ENCODE measurements at places on chromosomes 7 and 10. TPM values are rescaled to one million over a fixed set of nuclear protein-coding genes. Genes with fewer than 3 reads are reported as not detected.
A peak's percentile ranks its signal among the peaks of the same experiment; 100 is the strongest.

DNA sequence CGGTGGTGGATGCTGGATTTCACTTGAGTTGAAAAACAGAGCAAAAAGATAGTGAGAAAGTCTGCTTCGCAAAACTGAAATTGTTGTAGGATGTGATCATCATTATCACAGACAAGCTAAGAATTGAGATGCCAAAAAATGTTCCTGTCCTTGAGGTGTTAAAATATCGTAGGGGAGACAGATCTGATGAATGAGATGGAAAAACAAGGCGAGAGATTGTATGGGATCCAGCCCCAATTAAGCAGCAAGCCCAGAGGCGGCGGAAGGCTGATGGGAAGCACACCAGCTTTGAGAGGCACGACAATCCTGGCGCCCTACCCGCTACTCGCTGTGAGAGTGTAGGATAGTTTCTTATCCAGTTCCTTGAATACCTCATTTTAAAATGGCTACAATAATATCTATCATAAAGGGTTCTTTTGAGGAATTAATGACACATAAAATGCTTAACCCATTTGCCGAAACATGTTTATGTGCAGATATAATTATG, 131.1 kb upstream of the PTN start:
- H3K27ac ChIP-seq = no peak overlapping the region
- no peak for DNase-seq

H2BK1 gene
- not detected for total RNA-seq

AP5Z1 gene
- total RNA-seq = 9.2 TPM

JAKMIP3 gene
- under 0.01 TPM for total RNA-seq

FAM171A1 gene
- 26.1 TPM for total RNA-seq

- peaks cover 5% of the 10 kb centered on the region for H3K4me1 ChIP-seq
- H3K27ac ChIP-seq = no peak overlapping the region
- no peak for DNase-seq
- H3K27me3 ChIP-seq = no peaks in the 10 kb centered on the region
- H3K36me3 ChIP-seq = no peaks in the 10 kb centered on the region
Observed at GRCh38 chr10:110020265-110020664, 12.5 kb downstream of the ADD3 start.

- no peaks in the 10 kb centered on the region for H3K4me1 ChIP-seq
- no peak for DNase-seq
- H3K27ac ChIP-seq = no peak overlapping the region
- H3K36me3 ChIP-seq = no peaks in the 10 kb centered on the region
Observed at GRCh38 chr7:51082096-51082840, 234.3 kb downstream of the COBL start.

HOXA2 gene
- total RNA-seq = 1.6 TPM

TMEM176B gene
- total RNA-seq = not detected

GPRIN2 gene
- not detected for total RNA-seq

CHRM2 gene
- total RNA-seq = 144 TPM

CCDC146 gene
- 0.83 TPM for total RNA-seq

DNA sequence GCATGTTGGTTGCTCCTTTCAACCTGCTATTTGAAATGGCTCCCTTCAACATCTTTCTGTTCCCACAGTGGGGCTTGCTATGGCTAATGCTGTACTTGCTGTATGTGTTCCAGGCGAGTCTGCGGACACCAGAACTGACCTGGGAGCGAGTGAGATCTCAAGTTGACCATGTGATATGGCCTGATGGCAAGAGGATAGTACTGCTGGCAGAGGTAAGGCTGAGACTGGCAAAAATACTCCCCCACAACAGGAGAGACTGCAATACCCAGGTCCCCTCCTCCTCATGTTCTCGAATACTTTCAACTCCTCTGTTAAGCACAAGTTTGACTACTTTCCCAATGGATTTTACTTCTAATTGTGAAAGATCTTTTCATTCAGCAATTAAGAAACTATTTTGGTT, 11.5 kb upstream of the STRIP2 start:
- H3K27ac ChIP-seq = no peak overlapping the region
- H3K36me3 ChIP-seq = peaks cover 1% of the 10 kb centered on the region
- H3K4me1 ChIP-seq = no peaks in the 10 kb centered on the region

DNA sequence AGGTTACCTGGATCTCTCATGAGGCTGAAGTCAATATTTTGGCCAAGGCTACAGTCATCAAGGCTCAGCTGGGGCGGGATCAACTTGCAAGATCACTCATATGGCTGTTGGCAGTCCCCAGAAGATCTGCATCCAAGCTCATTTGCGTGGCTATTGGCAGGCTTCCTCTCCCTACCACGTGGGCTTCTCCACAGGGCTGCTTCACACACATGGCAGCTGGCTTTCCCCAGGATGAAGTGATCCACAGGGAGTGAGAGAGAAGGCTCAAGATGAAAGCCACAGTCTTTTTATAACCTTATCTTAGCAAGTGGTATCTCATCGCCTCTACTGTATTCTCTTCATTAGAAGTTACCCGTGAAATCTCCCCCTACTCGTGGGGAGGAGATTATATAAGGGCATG, 167.4 kb downstream of the TMEM26 start:
- H3K4me3 ChIP-seq = no peak overlapping the region
- no peak overlapping the region for H3K27ac ChIP-seq
- H3K4me1 ChIP-seq = no peaks in the 10 kb centered on the region
- no peaks in the 10 kb centered on the region for H3K36me3 ChIP-seq
- DNase-seq = no peak

GRCh38 chr7:34687529-34687928, 29.5 kb downstream of the NPSR1 start:
- no peaks in the 10 kb centered on the region for H3K27me3 ChIP-seq
- DNase-seq = no peak

TET1 gene
- total RNA-seq = 4.3 TPM

DNA sequence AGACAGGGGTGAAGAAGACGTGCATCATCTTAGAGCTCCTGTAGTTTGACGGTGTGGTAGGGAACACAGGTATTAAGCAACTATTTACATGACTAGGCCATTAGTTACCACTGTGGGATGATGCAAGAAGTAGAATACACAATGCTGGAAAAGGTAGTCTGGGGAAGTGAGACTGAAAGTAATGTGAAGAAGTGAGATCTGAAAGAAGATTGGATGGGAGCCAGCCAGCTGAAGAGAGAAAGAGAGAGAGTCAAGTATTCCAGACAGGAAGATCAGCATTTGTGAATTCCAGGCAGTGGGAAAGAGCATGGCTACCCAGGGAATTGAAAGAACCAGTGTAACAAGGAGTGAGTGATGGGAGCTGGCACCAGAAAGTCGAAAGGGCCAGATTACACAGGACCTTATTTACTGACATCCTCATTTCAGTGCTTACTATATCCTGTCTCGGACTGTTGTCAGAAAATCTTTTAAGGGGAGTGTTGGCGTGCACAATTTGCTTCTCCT, 4.0 kb upstream of the CFAP58 start:
- peaks cover 3% of the 10 kb centered on the region for H3K27me3 ChIP-seq
- peak; percentile 68 for DNase-seq
- H3K27ac ChIP-seq = no peak overlapping the region
- no peaks in the 10 kb centered on the region for H3K36me3 ChIP-seq
- H3K4me3 ChIP-seq = no peak overlapping the region

DNA sequence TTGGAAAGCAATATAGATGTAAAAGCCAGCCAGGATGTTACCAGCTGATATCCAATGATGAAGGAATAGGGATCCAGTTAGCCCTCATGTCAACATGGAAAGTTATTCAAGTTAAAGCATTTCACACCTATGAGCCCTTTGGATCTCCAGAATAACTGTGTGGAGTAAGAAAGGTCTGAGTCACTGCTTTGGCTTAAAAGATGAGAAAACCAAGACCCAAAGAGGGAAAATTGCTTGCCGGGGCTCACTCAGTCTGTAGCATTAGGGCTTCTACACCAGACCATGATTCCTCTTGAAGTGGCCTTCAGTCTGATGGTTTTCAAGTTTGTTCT, 12.6 kb downstream of the LSM5 start:
- peaks cover 3% of the 10 kb centered on the region for H3K4me1 ChIP-seq
- H3K36me3 ChIP-seq = no peaks in the 10 kb centered on the region
- no peak overlapping the region for H3K27ac ChIP-seq
- H3K27me3 ChIP-seq = no peaks in the 10 kb centered on the region

GRCh38 chr7:21041666-21042065, 255.0 kb upstream of the SP8 start:
- no peaks in the 10 kb centered on the region for H3K27me3 ChIP-seq
- no peak overlapping the region for H3K4me3 ChIP-seq
- H3K27ac ChIP-seq = no peak overlapping the region
- DNase-seq = no peak
- no peaks in the 10 kb centered on the region for H3K4me1 ChIP-seq

NEUROD6 gene
- total RNA-seq = not detected

GRCh38 chr7:64951250-64951848, 39.5 kb downstream of the ZNF117 start:
- H3K4me1 ChIP-seq = no peaks in the 10 kb centered on the region
- no peak overlapping the region for H3K4me3 ChIP-seq
- no peak overlapping the region for H3K27ac ChIP-seq
- H3K36me3 ChIP-seq = no peaks in the 10 kb centered on the region
- H3K27me3 ChIP-seq = peaks cover 20% of the 10 kb centered on the region
- DNase-seq = peak; percentile 54

DNA sequence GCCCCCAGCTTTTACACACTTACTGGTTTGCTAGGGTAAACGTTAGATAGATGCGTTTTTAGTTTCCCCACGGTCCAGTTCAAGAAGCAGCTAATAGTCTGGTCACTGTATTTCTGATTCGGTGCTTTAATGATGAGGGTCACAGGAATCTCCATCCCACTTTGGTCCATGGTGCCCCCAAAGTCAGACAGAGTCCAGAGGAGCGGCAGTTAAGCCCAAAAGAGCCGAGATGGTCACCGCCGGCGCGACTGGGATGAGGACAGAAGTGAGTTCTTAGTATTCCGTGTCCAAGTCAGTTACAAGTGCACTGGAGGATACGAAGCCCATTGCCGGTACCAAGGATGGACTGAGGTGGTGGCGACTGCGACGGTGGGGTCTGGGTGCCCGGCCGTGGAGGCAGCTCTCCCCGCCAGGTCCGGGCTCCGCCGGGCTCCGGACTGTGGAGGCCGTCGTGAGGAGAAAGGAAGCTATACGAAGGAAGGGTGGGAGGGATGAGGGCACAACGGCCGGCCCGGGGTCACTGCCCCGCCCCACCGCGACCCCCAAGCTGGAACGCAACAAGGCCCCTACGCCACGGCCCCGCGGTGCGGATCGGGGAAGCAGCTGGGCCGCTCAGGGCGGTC, 663 bp downstream of the HERPUD2 start:
- no peaks in the 10 kb centered on the region for H3K27me3 ChIP-seq
- H3K27ac ChIP-seq = peak overlapping the region; percentile 87
- H3K36me3 ChIP-seq = no peaks in the 10 kb centered on the region
- peak overlapping the region; percentile 83 for H3K4me3 ChIP-seq

SUGCT gene
- 7.5 TPM for total RNA-seq

EBLN1 gene
- not detected for total RNA-seq

GRM3 gene
- not detected for total RNA-seq

HOGA1 gene
- total RNA-seq = 0.36 TPM

SLC35B4 gene
- 19.7 TPM for total RNA-seq

ST8SIA6 gene
- 0.18 TPM for total RNA-seq
